ENCODE measurements at places on chromosomes 12 and 14.

DNA sequence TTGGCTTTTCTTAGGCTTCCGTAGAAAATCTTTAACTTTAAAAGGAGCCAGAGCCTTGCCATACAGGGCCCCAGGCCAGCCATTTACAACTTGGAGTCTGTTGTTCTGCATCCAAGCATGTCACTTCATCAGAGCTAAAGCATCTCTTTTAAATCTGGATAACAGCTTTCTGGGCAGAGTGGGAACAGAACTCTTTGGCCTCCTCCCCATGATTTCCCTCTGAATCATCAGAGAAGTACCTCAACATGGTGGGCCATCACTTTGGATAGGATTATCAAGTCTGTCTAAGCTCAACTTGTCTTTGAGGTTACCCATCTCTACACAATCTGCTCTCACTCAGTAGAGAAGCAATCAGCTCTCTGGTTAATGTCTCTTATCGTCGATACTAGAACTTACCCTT lies 170.9 kb downstream of the SLC6A15 start:
- DNase-seq, result no peak

GRCh38 chr12:76623931-76624330 lies 64.4 kb upstream of the OSBPL8 start:
- no peak for DNase-seq

- DNase-seq, result no peak
These were observed 122.8 kb downstream of the ATXN7L3B start for GRCh38 chr12:74660442-74660841.

- DNase-seq, result no peak
These were observed 60.0 kb downstream of the CFAP54 start for GRCh38 chr12:96549341-96549740.

- no peak for DNase-seq
These were observed 86.8 kb downstream of the NDUFA12 start for GRCh38 chr12:94916663-94917062.

GRCh38 chr12:60168441-60168840 lies 572.6 kb downstream of the SLC16A7 start:
- no peak for DNase-seq

- no peak for DNase-seq
These were observed 172.8 kb upstream of the BCL2L14 start for GRCh38 chr12:11897923-11898322.

- peak; percentile 21 for DNase-seq
These were observed at the start of gene KLRC4 for GRCh38 chr12:10409392-10409791. TSS of gene KLRC4 (minus strand) at chr12:10409757. CDS start at chr12:10409575, 182 bp downstream.

- DNase-seq, result no peak
These were observed 11.5 kb downstream of the SLC38A2 start for GRCh38 chr12:46360908-46361666.

- no peak for DNase-seq
These were observed 2.0 kb downstream of the EEA1 start for GRCh38 chr12:92927055-92927435.

DNA sequence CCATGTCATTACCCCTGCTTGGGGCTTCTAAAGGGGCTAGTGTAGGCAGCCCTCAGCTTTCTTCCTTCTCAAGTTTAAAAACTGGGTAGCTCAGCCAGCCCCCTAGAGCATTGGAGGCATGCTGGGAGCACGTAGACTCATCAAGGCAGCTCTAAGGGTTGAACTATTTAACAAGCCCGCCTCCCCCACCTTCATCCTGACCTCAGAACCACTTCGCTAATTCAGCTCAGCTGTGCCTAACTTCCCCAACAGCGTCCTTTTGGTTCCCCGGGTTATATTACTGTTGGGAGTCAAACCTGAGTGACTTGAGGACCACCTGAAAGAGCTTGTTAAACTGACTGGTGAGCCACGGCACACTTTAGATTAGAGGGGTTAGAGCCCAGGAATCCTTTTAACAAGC lies 30.1 kb downstream of the MAX start:
- DNase-seq, result no peak

DNA sequence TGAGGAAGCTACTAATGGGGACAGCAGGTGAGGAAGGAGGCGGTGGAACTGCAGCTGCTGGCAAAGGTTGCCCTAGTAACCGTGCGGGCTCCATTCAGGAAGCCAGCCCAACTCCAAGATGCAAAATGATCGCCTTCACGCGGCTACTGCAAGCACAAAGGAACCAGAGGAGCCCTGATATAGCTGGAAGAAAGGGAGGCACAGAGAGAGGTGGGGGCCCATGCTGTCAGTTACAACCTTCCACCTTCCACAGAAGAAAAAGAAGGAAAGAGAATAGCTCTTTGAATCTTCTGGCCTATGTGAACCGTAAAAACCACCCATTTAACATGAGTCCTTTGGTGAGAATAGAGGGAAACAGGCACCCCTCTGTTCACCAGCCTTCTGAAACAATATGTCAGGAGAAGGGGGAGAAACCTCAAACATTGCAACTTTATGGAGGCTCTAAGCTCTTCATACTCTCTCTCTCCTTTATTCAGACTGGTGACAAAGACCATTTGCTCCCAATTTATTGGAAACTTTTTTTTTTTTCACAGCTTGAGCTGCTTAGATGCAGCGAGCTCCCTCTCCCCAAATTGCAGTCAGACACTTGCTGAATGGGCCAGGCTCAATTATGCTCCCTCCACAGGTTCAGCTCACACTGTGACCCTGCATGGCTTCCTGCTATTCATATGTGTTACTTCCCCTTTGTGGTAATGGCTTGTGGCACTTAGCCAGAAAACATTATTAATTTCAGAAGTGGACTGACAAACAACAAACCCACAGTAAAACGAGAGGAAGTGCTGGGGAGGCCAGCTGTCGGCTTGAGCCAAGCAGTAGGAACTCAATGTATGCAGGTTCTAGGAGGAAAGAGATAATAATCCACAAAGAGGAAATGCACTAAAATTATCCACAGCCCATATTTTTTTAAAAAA lies 6.2 kb downstream of the DUSP6 start:
- peak; percentile 90 for DNase-seq

DNA sequence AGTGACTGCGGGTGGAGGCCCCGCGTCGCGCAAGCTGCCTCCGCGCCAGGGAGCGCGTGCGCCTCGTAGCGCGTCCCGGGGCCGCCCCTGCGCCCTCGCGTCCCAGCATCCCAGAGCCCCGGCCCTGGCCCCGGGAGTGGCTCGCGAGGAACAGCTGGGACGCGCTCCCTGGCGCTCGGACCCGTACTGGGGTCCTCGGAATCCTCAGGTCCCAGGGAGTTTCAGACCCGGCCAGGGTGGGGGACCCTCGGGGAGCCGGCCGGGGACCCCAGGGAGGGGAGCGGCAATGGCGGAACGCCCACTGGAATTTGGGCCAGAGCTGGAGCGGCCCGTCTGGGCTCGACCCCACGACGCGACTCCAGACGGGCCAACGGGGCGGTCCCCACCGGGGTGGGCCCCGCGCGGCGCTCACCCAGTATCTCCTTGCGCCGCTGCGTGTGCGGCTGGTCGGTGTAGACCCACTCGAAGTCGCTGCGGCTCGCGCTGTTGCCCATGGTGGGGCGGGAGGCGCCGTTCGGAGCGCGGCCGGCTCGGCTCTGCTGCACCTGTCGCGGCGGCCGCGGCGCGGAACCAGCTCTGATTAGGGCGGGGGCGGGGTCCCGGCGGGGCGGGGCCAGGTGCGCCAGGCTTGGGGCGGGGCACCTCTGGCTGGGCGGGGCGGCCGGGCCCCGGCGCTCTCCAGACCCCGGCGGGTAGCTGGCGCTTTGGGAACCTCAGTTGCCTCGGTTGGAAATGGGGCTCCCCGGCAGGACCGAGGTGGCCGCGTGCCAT lies at the start of gene DEGS2:
DEGS2 (minus strand) TSS at position 552 of the 771 bp plus-strand sequence; CDS start at position 494, 58 bp downstream.
- peak; percentile 73 for DNase-seq

GRCh38 chr14:63964113-63964512 lies 111.3 kb downstream of the SYNE2 start:
- DNase-seq, result peak; percentile 62

- no peak for DNase-seq
These were observed 209.5 kb downstream of the KCNC2 start for GRCh38 chr12:75000120-75000519.

DNA sequence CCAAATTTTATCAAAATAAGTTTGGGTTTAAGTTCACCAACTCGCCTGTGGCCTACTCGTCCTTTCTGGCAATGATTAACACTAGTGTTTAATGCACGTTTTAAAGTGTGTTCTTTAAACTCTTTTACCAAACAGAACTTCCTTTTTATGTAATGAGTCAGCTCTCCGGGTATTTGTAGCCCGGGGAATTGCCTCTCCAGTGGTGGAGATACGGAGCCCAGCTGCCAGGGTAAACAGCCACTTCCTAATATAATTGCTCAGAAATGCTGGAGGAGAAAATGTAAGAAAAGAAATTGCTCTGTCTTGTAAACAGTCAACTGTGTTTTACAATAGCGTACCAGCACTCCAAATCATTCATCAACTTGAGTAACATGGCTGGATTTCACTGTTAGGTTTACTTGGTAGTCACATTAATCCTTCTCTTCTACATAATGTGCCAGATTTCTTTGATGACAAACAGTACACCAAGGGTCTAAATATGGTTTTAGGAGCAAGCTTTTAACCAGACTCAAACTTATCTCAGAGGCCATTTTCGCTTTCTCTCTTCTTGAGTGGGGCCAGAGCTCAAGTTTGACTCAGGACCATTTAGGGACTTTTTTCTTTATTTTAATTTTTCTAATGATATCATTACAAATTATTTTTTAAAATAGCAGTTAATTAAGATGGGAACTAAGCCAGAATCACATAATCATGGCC lies 101.2 kb upstream of the SLC38A2 start:
- peak; percentile 64 for DNase-seq

DNA sequence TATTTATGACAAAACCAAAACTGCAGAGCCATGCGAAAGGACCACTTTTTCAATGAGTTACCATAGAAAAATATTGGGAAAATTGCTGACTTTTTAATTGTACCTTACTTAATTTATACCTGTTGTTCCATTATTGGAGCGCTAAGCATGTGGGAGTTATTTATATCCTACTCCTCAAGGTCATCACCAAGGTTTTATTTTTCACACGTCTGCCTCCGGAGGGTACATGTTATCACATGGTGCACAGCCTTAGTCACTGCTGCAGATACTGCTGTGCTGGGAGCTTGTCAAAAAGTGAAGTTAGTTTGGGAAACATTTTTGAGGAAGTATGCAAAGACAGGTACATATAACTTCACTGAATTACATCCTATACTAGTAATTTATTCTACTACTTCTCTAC lies 1444.3 kb downstream of the AACS start:
- DNase-seq, result no peak

DNA sequence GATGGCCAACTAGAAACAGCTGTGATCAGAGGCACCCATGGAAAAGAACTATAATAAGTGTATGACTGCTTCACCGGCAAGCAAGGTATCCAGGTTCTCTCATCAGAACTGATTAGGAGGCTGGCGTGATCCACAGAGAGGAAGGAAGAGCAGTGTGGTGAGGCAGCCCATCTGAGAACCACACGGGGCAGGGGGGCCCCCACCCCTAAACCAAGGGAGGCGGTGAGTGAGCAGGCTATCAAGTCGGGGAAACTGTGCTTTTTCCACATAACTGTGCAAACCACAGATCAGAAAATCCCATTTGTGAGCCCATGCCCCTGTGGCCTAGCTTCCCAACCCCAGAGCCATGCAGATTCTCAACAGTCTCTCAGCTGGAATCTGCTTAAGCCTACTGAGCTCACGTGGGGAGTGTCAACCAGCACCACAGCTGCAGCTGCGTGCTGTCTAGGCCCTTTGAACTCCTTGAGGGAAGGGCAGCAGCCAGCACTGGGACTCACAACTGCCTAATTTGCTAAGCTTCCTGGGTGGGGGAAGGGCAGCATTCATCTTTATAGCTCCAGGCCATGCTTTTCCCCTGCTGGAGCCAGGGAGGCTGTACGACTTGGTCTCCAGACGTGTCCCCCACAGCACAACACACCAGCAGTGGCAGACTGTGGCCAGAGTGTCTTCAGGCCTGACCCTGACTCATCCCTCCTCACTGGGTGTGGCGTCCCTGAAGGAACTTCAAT lies 444.4 kb upstream of the ATP2B1 start:
- no peak for DNase-seq

- no peak for DNase-seq
These were observed 8.8 kb downstream of the GPR33 start for GRCh38 chr14:31479027-31479426.

GRCh38 chr14:35296545-35296944 lies 4.4 kb downstream of the PSMA6 start:
- no peak for DNase-seq

DNA sequence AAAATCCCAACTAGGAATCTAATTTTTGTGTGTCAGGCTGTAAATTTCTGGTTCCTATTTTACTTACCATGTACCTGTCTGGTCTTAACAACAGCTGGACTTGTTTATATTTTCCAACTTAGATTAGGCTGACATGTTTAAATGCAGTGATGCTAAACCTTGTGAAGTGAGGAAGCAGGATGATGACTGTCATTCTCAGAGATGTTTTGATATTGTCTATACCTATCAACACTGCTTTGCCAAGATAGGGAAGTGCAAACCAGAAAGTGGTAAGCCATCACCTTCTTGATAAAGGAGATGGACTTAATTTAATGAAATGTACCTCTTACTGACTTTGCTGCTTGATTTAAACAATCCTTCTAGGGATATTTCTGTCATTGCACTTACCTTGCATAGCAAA lies 2.1 kb downstream of the BICD1 start:
- no peak for DNase-seq

DNA sequence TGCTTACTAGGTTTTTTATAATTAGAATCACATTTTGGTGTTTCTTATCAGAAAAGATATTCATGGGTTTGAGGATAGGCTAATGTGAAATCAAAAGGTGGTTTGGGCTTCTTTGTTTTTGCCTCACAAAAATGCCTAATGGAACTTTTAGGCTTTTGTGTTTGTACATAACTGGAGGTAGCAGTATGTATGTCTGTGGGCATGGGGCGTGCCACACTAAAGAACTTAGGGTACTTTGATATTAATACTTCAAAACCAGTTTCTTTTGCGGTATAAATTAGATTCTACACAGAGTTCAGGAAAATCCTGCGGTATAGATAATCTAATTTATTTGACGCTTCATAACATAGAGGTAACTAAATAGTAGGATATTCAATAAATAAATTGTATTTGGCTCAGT lies 1.9 kb downstream of the ETV6 start:
- no peak for DNase-seq
